Naive thymus-derived CD8-positive, alpha-beta T cell (primary cell): ENCODE measurements at places on chromosomes 7 and 10. TPM values are rescaled to one million over a fixed set of nuclear protein-coding genes. Genes with fewer than 3 reads are reported as not detected.

The PNLIPRP2 gene
- total RNA-seq, result not detected

The ZNF488 gene
- not detected for total RNA-seq

The HOXA9 gene
- total RNA-seq, result not detected

DNA sequence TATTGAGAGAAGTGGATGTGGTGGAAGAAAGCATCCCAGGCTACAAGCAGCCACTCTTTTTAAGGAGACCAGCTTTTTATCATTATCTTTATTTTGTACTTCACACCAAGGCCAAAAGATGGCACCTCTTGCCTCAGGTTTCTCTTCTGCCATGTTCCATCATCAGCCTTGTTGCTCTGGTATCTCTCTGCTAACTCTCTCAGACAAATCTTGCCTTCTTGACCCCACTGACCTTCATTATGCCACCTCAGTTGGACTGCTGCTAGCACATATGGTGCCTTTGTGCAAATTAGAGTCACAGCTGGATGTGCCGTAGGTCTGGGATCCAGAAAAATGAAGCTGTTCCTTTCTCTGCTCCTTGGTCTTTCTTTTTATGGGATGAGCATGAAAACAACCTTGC lies 47.1 kb upstream of the DYNC1I1 start:
- no peak for DNase-seq
- no peak overlapping the region for H3K4me3 ChIP-seq
- H3K27ac ChIP-seq, result no peak overlapping the region
- H3K36me3 ChIP-seq, result no peaks in the 10 kb centered on the region

DNA sequence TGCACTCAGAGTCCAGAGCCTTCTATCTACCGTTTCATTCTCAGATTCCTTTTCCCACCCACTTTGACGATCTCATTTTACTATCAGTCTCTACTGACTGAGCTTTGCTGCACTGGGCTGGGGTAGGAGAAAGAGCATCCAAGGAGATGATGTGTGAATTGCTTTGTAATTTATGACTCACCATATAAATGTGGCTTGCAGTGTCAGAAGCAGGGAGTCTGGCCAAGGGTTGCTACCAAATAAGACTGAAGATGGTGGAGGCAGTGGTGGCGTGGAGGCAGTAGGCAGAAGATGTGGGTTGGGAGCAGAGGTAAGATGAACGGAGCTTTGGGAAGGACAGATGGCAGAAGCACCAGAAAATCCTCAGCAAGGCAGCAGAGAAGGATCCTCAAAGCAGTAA lies 73.3 kb upstream of the AGK start:
- DNase-seq, result no peak
- H3K27me3 ChIP-seq, result peaks cover 26% of the 10 kb centered on the region
- H3K4me3 ChIP-seq, result no peak overlapping the region
- no peaks in the 10 kb centered on the region for H3K36me3 ChIP-seq

DNA sequence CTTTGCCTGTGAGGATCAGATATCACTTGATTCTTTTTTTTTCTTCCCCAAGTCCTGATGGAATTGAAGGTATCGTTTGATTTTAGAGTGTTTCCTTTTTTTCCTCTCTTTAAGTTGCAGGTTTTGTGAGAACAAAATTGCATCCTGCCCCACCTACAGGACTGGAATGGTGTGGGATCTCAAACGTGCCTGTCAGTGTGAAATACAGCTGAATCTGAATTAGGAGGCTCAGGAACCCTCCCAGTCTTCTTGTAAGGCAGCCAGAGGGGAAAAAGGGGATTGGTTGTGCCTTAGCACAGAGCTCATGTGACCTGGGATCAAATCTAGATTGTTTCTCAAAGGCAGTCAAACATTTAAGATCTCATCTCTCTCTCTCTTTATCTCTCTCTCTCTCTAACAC lies 32.7 kb upstream of the KLHL7 start:
- no peak for DNase-seq
- H3K4me1 ChIP-seq, result no peaks in the 10 kb centered on the region
- H3K27me3 ChIP-seq, result peaks cover 3% of the 10 kb centered on the region
- H3K27ac ChIP-seq, result no peak overlapping the region
- no peak overlapping the region for H3K4me3 ChIP-seq
